ENCODE measurements at places on chromosomes 3 and 15. TPM values are rescaled to one million over a fixed set of nuclear protein-coding genes. Genes with fewer than 3 reads are reported as not detected.
A peak's percentile ranks its signal among the peaks of the same experiment; 100 is the strongest.

GRCh38 chr15:41024885-41025284 is 71.6 kb downstream of the CHAC1 start:
- DNase-seq: no peak

Gene ACTRT3
- 3.8 TPM for total RNA-seq

DNA sequence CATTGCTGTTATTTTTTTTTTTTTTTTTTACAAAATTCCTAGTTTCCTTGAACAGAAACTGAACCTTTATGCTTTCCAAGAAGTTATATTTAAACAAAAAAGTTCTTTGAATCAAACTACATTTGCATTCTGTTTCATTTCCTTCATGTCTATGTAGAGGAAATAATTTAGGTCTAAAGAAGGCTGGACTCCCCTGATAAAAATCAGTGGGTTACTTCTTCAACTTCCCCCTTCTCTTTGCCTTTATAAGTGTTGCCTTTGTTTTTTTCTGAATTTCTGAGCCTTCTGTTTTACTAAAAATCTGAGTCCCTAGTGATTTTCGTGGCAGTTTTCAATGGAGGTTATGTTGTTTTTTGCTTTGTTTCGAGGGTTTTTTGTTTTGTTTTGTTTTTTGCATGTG is 152.8 kb downstream of the CHDH start:
- DNase-seq: no peak

DNA sequence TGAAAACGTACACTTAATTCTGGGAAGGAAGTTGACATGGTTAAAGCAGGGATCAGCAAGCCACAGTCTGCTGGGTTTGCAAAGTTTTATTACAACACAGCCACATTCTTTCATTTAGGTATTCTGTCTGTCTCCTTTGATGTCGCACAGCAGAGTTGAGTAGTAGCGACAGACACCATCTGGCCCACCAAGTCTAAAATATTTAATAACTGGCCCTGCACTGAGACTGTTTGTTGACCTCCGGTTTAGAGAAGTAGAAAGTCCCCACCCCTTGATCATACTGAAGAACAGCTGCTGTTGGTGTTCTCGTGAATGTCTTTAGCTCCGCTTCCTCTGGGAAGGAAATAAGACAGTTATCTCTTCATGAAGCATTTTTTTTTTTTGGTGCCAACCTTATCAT is 66.2 kb downstream of the MCTP2 start:
- DNase-seq: no peak

Gene PARP16
- total RNA-seq: 3.5 TPM

Gene ACOX2
- 1.7 TPM for total RNA-seq

DNA sequence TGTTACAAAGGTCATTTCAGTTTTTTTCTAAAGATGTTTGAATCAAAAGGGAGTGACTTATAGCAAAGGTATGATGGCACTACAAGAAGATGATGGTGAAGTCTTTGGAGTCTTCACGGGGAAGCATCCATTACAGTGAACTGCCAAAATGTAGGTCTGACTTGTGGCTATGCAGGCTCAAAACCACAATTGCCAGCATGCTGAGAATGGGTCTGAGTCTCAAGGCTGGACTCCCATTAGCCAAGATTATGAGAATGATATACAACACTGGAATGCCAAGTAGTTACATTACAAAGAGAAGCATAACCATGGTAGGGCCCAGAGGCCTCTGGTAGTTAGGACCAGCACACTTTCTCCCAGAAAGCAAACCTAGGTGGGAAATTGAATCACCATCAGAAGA is 194.2 kb downstream of the MTHFS start:
- no peak for DNase-seq

GRCh38 chr3:170358042-170359010 is 811 bp downstream of the SKIL start:
- DNase-seq: no peak

GRCh38 chr3:69463531-69463930 is 77.6 kb upstream of the FRMD4B start:
- no peak for DNase-seq

DNA sequence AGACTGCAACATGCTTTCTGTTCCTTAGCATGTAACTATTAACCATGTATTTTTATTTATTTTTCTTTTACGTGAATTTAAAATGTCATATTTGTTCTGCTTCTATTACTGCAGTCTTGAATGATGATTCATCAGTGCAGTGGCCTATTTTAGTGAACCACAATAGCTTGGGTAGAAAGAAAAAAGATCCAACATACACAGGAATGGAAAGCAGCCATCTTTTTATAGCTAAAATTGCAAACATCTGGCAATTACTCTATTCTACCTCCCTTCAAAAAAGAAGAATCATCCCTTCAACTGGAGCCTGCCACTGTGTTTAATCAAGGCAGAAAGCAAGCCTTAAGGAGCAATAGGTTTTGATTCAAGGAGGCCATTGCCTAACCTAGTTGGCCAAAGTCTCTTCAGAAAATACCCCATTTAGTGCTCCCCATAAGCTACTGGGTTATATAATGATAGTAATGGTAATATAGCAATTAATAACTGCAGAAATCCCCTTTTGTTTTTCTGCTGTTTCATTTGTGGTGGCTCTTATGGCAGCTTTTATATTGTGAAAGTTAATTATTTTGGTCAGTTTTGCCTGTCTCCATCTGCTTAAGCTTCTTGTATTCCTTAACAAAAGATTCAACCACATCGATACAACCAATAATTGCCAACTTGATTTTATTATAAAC is 267.3 kb downstream of the LPP start:
- DNase-seq: peak; percentile 32

DNA sequence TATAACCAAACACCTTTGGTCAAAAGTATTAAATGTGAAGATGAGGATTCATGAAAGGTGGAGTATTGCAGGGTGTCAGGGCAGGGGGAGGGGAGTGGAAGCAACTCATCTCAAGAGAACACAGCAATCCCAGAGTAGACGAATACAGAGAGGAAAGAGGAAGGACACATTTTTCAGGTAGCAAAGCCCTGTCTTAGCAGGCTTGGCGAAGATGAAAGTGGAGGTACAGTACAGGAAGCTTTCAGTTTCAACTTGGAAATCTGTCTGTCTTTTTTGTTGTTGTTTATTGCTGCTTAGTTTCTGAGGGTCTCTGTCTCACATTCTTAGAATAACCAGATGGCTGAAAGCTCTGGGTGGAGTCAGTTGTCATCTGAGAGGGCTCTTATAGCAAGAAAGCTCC is 80.8 kb upstream of the GPR149 start:
- no peak for DNase-seq

GRCh38 chr3:137768361-137769321 is 4.5 kb downstream of the SOX14 start:
- no peak for DNase-seq

- DNase-seq: no peak
Observed at GRCh38 chr15:74781431-74782258, at the start of gene CSK. Gene CSK (plus strand): TSS chr15:74782080. CDS start chr15:74798298, 16,218 bp downstream.

DNA sequence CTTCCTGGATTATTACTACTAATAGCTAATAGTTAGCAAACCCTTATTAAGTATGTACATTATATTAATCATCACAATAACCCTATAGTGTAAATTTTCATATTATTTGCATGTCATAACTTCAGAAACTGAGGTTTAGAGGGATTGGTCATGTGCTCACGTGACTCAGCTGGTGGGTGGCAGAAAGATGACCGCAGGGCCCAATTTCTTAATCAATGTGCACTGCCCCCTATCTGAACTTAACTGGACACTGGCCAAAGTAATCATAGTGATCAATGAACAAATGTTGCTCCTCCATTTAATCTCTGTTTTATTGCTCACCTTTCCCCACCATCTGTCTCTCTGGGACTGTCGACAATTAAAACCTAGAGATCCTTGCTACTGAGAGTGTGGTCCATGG is 52.2 kb downstream of the PLD1 start:
- no peak for DNase-seq

Gene FILIP1L
- total RNA-seq: 24.1 TPM

Gene COL6A5
- total RNA-seq: not detected

GRCh38 chr15:39947401-39948197 is 13.7 kb downstream of the EIF2AK4 start:
- no peak for DNase-seq

DNA sequence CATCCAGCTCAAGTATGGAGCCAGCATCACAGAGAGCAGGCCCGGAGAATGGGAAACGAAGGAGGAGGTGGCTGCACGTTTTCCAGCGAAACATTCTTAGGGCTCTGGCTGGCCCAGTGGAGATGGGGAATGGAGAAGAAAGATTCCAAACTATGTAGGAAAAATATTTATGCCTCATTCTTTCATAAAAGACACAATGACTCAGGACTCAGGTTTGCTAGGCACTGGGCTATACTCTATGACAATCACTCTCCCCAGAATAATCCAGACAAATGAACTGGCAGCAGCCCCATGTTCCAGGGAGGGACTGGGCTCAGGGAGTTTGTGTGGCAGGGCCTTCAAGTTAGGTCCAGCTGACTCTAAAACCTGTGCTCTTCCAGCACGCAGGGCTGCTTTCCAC is 110.8 kb upstream of the RAD18 start:
- DNase-seq: no peak

- no peak for DNase-seq
Observed at GRCh38 chr3:195263925-195264600, 6.9 kb downstream of the XXYLT1 start.

Gene ACTC1
- total RNA-seq: not detected

Gene ARGFX
- total RNA-seq: not detected

Gene ZPLD1
- total RNA-seq: 0.07 TPM
